Activated naive CD8-positive, alpha-beta T cell treated with anti-CD3 and anti-CD28 coated beads, Interleukin-2, amount 50 U/mL, for 24 hours (primary cell): ENCODE measurements at places on chromosomes 6 and 20.

- no peaks in the 10 kb centered on the region for H3K4me1 ChIP-seq
- H3K36me3 ChIP-seq, result no peaks in the 10 kb centered on the region
- no peak for DNase-seq
- peaks cover 23% of the 10 kb centered on the region for H3K27me3 ChIP-seq
- H3K27ac ChIP-seq, result no peak overlapping the region
These were observed 4.3 kb upstream of the SLPI start for GRCh38 chr20:45258664-45259063.

DNA sequence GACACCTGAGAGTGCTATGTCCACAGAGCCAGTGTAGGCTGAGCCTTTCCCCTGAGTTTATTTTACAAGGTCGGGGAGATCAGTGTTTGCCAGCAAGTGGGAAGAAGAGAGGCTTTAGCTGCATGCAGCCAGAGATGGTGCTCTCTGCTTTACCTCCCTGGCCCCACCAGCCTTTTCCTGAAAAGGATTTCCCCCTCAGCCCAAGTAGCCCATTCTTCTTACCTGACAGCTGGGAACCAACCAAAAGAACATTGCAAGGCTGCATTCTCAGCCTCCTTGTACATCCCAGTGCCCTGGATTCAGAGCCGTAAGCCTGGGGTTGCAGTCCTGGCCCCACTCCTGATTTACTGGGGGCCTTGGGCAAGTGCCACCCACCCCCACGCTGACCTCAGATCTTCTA, 16.9 kb downstream of the SNPH start:
- peaks cover 53% of the 10 kb centered on the region for H3K4me1 ChIP-seq
- no peaks in the 10 kb centered on the region for H3K36me3 ChIP-seq
- H3K4me3 ChIP-seq, result no peak overlapping the region

- H3K4me1 ChIP-seq, result peaks cover 15% of the 10 kb centered on the region
- peak; percentile 75 for DNase-seq
- peaks cover 2% of the 10 kb centered on the region for H3K36me3 ChIP-seq
- peak overlapping the region; percentile 92 for H3K27ac ChIP-seq
- no peaks in the 10 kb centered on the region for H3K27me3 ChIP-seq
These were observed 81.9 kb upstream of the E2F3 start for GRCh38 chr6:20319520-20320357.

DNA sequence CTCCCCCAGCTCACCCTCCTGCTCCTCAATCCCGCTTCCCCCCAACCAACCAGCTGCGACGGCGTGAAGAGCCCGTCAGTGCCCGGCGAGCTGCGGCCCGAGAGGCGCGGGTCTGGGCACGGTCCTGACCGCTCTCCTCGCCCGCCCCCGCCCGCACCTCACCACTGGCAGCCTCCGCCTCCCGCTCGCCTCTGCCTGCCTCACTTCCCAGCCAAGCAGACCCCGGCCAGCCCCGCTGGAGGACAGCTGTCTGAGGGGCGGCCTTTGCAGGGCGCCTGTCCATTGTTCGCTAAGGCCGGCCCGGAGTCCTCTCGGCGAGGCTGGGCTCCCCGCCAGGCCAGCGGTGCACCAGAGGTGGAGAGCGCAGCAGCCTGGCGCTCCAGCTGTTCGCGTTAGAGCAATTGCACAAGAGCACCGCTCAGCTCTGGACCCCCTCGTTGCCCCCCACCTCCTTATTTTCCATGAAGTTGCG, 1.3 kb downstream of the SOBP start:
- peaks cover 20% of the 10 kb centered on the region for H3K4me1 ChIP-seq
- peak; percentile 12 for DNase-seq
- no peaks in the 10 kb centered on the region for H3K36me3 ChIP-seq
- peak overlapping the region; percentile 82 for H3K4me3 ChIP-seq

DNA sequence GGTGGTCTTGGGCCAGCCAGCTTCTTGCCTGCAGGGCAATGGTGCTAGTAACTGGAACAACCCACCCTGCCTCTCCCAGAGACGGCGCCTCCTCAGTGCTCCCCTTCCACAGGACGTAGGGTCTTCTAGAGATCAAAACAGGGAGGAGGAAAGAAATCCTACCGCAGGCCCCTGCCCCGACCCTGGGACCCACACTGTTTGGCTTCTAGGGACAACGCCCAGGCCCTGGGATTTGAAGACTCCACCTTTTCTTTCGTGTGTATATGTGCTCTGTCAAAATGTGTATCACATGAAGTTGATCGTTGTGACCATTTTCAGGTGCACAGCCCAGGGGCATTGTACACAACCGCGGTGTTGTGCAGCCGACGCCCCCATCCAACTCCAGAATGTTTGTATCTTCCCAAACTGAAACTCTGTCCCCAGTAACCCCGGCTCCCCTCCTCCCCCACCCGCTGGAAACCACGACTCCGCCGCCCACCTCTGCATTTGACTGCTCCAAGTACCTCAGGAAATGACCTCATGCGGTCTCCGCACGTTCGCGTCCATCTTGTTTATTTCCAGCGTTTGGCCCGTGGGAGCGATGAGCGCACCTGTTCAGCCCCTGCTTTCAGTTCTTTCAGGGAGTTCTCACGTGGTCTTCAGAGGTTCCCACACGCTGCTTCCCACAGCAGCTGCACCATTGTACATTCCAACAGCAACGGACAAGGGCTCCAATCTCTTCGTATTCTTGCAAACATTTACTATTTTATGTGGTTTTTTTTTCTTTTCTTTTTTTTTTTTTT, 3.4 kb upstream of the BHLHE23 start:
- peaks cover 47% of the 10 kb centered on the region for H3K27me3 ChIP-seq
- H3K36me3 ChIP-seq, result peaks cover 8% of the 10 kb centered on the region
- peak; percentile 78 for DNase-seq
- peak overlapping the region; percentile 79 for H3K27ac ChIP-seq
- peak overlapping the region; percentile 81 for H3K4me3 ChIP-seq
